ENCODE measurements at places on chromosomes 2 and 18. TPM values are rescaled to one million over a fixed set of nuclear protein-coding genes. Genes with fewer than 3 reads are reported as not detected.

- no peak for DNase-seq
These were observed 84.6 kb downstream of the DNMT3A start for GRCh38 chr2:25257032-25257552.

- no peak for DNase-seq
These were observed 79.7 kb downstream of the EDAR start for GRCh38 chr2:108909275-108909823.

GRCh38 chr2:135202751-135203150, 150.7 kb downstream of the RAB3GAP1 start:
- DNase-seq = no peak

DNA sequence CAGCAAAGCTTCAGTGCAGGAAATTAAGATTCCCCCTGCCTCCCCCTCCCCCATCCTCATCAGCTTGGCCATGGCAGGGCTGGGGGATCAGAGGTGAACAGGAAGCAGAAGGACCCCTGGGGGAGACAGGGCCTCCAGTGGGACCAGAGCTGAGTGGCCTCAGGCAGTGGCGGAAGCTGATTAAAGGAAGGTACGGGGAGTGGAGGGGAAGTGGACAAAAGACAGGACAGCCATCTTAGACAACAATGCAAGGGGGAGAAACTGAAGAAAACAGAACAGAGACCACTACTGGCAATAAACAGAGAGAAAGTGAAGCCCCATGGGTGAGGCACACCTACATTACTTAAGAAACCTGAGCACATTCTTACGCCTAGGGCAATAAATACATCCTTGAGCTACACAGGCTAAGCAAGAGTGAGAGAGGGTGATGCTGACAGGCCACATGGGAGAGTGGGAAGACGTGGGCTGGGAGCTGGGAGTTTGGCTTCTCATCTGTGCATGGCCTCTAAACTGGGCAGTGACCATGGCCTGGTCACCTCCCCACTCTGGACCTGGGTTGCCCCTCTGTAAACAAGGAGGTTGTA, 59.6 kb downstream of the BCL11A start:
- DNase-seq = no peak

- no peak for DNase-seq
These were observed 87.2 kb upstream of the TNP1 start for GRCh38 chr2:216947055-216947454.

The CCDC121 gene
- total RNA-seq = 3.6 TPM

All from aorta (tissue), 5 donors.